Hematopoietic multipotent progenitor cell treated with erythropoietin and hydrocortisone succinate and interleukin-3 and kit ligand, for 6 days (in vitro differentiated cells): ENCODE measurements at places on chromosomes 5 and 9.

- no peak for DNase-seq
Observed at GRCh38 chr9:88072831-88073375, 65.4 kb downstream of the SPATA31C2 start.

DNA sequence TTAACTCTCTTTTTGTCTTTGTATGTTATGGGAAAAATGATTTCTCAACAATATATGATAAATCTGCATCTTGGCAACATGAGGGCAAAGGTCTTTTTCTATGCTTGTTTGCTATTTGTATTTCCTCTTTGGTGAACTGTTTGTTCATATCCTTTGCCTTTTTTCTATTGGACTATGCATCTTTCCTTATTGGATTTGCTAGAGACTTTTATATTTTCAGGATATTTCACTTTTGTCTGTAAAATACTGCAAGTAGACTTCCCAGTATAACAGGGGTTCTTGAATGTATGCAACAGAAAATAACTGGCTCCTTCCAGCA, 69.4 kb upstream of the SSBP2 start:
- no peak for DNase-seq

DNA sequence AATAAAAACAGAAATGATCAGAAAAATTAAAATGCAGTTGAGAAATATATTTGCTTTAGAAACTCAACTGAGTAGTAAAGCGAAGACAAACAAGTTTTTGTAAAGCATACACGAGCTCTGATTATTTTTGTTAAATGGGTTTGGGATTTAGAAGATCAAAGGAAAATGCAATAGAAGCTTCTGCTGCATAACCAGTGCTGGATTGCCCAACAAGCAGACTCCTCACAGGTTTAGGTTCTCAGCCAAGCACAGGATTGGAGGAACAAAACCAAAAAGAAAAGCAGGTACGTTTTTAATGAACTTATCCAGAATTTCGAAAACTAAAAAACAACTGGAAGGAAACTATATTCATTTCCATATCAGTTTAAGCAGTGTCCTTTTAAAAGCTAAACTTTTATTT, 423.8 kb downstream of the TMEM161B start:
- no peak for DNase-seq

DNA sequence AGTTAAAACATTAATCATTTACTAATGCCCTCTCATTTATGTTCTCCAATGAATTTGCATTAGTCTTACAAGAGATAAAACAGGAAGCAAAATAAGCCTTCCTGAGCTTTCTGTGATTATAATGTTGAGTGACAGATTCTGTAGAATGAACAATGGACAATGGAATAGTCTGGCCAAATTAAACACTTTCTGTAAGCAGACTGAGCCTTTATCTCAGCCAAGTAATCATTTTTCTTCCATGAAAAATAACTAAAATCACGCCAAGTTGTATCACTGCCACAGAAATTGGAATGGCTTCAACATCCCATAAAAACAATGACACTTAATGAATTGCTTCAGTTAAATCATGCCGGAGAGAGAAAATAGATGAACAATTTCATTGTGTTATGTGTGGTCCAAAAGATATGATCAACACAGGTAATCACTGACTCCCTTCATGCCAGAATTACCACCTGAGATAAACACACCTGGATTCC, 63.0 kb downstream of the TSSK1B start:
- no peak for DNase-seq

DNA sequence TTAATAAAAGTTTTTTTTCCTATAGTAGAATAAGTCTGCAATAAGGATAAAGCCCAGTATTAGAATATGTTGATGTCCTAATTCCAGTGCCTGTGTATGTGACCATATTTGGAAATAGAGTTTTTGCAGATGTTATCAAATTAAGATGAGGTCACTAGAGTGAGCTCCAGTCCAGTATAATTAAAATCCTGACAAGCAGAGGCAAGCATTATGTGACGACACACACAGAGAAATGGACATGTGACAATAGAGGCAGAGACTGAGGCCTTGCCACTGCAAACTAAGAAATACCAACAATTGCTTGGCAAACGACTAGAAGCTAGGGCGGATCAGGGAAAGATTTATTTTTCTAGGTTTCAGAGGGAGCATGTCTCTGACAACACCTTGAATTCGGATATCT, 216.4 kb upstream of the CYLC2 start:
- no peak for DNase-seq

- no peak for DNase-seq
Observed at GRCh38 chr9:89886281-89886700, 281.5 kb downstream of the GADD45G start.

- DNase-seq: no peak
Observed at GRCh38 chr5:72835633-72836032, 19.2 kb downstream of the TNPO1 start.

GRCh38 chr9:132077881-132078698, 1.6 kb downstream of the MED27 start:
- peak; percentile 41 for DNase-seq

DNA sequence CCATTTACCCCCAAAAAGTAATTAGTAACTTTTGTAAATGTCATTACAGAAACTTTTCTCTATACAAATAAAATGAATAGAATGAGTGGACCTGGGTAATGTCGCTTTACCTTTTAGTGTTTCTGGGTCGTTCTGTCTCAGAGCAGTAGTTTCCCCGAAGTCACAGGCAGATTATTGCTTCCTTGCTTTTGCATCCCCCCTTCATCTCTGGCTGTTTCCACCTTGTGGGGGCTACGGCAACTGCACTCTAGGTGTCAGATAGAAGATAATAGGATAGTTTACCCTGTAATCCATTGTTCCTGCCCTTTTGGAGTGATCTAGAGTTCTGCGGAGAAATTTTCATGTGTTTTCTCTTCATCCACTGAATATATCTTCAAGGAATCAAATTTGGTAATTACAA, 68.7 kb downstream of the PRR16 start:
- peak; percentile 27 for DNase-seq

GRCh38 chr5:151107084-151107483, 26.2 kb upstream of the TNIP1 start:
- DNase-seq: peak; percentile 55

DNA sequence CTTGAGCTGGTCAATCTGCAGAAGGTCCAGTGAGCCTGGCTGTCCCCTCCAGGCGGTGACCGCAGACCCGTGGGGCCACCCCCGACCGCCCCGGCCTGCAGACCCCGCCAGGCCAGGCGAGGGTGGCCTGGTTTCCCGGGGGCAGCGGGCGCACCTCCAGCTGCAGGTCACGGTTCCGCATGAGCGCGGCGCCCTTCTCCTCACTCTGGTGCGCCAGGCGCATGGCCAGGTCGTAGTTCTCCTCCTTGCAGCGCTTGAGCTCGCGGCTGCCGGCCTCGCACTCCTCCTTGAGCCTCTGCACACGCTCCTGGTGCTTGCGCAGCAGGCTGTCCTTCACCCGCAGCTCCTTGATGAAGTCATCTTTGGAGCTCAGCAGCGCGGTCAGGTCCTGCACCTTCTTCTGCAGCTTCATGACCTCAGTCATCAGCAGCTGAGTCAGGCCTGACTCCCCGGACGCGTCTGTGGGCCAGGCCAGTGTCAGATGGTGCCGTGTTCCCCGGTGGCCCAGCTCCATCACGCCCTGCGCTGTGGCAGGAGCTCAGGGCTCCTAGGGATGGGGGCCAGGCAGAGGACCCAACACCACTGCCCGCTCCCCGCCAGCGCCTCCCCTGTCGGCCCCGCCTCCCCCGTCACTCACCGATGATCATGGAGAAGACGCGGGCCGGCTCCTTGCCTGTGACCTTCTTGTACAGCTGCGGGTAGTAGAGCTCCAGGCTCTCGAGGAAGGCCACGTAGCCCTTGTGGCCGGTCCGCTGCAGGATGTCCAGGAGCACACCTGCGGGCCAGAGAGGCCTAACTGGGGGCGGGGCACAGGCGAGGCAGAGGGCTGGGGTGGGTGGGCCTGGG, 2.6 kb downstream of the CARD9 start:
- no peak for DNase-seq

DNA sequence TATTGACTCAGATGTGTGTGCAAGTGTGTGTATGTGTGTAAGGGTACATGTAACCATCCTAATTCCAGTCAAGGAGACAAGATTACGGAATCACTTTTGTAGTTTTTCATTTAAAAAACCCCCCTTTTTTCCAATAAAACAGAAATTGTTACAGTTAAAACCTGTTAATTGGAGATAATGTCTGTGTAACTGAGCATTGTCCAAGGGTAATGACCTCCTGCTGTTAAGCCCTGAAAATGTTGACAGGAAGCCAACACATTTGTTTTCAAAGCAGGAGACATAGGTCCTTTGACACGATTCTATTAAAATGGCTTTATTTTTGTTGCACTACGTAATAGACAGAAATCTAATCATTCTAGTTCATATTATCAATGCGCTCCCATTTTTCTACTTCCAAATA, 457.3 kb upstream of the ARRDC3 start:
- DNase-seq: no peak

- DNase-seq: no peak
Observed at GRCh38 chr9:116096046-116096445, 57.5 kb upstream of the PAPPA start.

DNA sequence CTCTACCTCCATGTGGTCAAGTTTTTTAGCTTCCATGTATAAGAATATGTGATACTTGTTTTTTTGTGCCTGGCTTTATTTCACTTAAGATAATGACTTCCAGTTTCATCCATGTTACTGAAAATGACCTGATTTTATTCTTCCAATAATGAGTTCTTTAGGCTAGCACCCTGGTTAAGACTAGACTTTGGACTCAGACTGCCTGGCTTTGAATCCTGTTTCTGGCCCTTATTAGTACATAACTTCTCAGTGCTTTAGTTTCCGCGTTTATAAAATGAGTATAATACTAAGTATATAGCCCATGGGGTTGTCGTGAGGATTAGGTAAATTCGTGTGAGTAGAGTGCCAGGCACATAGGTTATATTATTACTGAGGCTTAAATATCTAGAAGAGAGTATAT, 18.5 kb downstream of the KIAA1958 start:
- DNase-seq: no peak

DNA sequence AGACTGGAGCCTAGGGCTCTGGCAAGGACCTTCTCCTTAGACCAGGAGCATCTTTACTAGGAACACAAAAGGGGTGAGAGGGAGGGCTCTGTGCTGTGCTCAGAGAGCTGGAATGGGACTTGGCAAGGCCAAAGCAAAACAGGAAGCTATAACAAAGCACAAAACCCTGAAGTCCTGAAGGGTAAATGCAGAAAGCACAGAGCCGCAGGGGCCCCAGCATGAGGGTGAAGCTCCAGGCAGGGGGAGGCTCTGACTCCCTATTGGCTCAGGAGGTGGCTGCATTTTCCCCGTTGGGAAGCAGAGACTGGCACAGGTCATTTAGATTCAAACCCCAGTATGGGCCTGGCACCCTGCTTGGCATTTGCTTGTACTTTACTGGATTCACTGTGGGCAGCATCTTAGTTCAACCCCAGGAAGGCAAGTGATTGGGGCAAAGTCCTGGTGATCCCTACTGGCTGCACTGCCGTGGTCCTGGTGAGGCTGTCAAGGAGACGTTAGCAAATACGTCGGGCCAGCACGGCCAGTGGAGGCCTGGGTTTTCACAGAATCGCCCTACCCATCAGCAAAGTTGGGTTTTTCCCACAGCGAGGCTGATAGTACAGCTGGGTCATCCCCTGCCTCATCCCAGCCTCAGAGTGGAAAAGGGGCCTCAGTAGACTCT, 46.3 kb downstream of the GGTA1 start:
- DNase-seq: no peak

- no peak for DNase-seq
Observed at GRCh38 chr9:109730228-109730627, 49.8 kb upstream of the PALM2AKAP2 start.

DNA sequence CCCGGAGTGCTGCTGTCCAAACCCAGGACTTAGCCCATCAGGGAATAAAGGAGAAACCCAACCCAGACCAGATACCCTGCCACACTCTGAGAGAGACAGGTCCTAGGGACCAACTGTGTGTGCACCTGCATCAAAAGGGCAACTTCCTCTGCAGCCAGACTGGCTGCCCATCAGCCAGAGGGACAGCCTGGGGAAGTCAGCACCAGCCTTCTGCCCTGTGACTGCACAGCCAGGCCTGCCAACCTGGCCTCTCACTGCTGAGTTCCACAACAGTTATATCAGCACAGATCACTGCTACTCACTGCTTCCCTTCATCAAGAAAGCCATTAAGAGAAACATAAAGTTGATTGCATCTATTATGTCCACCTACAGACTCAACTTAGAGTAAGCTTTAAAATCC, 18.0 kb downstream of the GABBR2 start:
- no peak for DNase-seq

DNA sequence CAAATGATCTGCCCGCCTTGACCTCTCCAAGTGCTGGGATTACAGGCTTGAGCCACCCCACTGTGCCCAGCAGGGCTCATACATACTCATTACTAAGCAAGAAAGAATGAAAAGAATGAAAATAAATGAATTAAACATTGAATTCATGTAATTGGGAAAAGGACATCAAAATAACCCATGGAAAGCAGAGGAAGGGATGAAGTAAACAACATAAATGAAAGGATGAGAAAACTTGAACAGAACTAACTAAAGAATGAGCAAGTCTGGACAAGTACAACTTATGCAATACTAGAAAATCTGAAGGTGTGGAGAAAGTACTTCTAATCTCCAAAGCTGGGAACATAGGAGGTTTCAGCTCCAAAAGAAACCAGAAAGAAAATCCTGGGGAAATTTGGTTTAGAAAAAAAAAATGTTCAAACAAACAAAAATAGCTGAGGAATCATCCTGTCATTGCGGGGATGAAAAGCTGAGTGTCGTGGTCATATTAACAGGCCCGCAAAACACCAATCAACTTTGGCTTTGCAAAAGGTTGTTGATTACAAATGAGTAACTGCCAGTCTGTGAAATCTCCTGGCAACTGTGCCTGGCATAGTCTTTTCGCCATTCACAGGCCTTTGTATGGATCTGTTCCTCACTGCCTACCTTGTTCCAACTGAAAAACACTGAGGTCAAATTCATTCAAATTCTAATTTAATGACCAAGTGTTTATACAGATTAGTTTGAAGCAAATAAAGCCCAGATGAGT, 2.3 kb upstream of the AK3 start:
- DNase-seq: peak; percentile 12

GRCh38 chr5:169970911-169971765, 9.2 kb downstream of the INSYN2B start:
- no peak for DNase-seq

- DNase-seq: peak; percentile 73
Observed at GRCh38 chr5:95631991-95632675, 12.2 kb downstream of the GPR150 start.

DNA sequence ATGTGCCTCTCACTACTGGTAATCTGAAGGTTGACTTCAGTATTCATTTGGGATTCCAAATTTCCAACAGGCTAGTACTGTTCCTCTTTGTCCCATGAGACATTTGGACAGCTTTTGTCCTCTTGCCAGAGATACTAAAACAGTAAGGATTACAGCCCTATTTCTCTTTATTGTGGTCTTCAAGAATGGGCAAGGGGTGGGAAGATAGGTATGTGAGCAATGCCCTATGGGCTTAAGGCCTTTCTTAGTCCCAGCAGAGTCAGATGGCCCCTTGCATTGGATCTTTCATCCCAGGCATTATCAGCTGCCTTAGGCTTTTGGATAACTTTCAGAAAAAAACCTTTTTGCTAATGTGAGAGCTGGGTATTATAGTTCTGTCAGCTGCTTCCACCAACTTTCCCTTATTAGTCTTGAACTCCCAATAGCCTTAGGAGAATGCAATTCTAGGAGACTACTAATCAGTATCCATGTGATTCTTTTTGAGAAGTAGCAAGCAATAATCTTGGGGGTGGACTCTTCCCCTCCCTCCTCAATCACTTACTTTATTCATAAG, 361.1 kb upstream of the NUDT12 start:
- no peak for DNase-seq
